T-helper 17 cell (primary cell): ENCODE measurements at places on chromosomes 13 and 19.

- H3K27me3 ChIP-seq = peaks cover 39% of the 10 kb centered on the region
- H3K4me3 ChIP-seq = no peak overlapping the region
- DNase-seq = no peak
- H3K36me3 ChIP-seq = no peaks in the 10 kb centered on the region
Measured at GRCh38 chr13:24038405-24038804, 122.1 kb upstream of the SPATA13 start.

- H3K4me1 ChIP-seq = peaks cover 38% of the 10 kb centered on the region
- H3K27ac ChIP-seq = peak overlapping the region; percentile 95
- no peaks in the 10 kb centered on the region for H3K27me3 ChIP-seq
- peaks cover 11% of the 10 kb centered on the region for H3K36me3 ChIP-seq
Measured at GRCh38 chr13:46126056-46126455, 21.2 kb upstream of the CPB2 start.

GRCh38 chr13:113971471-113972231 is 2.2 kb downstream of the C13orf46 start:
- H3K4me1 ChIP-seq = peaks cover 5% of the 10 kb centered on the region
- no peaks in the 10 kb centered on the region for H3K27me3 ChIP-seq
- H3K36me3 ChIP-seq = peaks cover 2% of the 10 kb centered on the region
- H3K4me3 ChIP-seq = no peak overlapping the region

DNA sequence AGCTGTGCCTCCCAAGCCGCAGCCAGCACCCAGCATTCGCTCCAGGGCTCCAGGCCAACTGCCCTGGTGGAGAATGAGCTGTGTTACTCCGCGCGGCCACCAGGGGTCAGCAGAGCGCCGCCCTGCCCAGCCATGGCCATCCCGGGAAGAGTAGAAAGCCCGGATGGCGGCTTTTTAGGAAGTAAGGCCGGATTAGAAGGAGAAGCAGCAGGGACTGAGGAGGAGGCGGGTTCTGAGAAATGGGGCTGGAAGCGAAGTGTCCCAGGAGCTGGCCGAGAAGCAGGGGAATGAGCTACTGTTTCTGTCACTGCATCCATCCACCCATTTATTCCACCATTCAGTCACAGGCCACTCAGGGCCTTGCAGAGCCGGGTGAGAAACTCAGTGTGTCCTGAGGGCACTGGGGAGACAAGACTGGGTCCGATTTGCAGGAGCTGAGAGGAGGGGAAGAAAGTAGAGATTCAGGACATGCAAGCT is 6.6 kb upstream of the NPAS1 start:
- peaks cover 10% of the 10 kb centered on the region for H3K27me3 ChIP-seq
- peak; percentile 54 for DNase-seq
- no peak overlapping the region for H3K4me3 ChIP-seq
- no peaks in the 10 kb centered on the region for H3K36me3 ChIP-seq
- peaks cover 11% of the 10 kb centered on the region for H3K4me1 ChIP-seq

DNA sequence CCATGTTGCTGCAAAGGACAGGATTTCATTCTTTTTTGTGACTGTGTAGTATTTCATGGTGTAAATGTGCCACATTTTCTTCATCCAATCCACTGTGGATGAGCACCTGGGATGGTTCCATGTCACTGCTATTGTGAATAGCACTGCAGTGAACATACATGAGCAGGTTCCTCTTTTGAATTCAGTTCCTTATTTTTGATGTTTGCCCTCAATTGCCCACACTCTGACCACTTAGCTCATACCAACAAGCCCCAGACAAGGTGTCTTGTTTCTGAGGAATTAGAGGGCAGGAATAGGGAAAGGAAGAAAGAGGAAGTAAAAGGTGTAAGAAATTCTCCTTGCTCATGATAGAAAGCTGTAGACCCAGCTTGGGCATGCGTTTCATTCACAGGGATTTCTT is 244.2 kb upstream of the ZNF507 start:
- H3K27ac ChIP-seq = no peak overlapping the region
- no peaks in the 10 kb centered on the region for H3K36me3 ChIP-seq
- no peak for DNase-seq

GRCh38 chr19:42121656-42122069 is 10.6 kb downstream of the POU2F2 start:
- H3K4me3 ChIP-seq = peak overlapping the region; percentile 82
- H3K4me1 ChIP-seq = peaks cover 44% of the 10 kb centered on the region
- peaks cover 4% of the 10 kb centered on the region for H3K36me3 ChIP-seq
- H3K27me3 ChIP-seq = no peaks in the 10 kb centered on the region
- DNase-seq = peak; percentile 56

- no peak overlapping the region for H3K4me3 ChIP-seq
- peaks cover 6% of the 10 kb centered on the region for H3K4me1 ChIP-seq
- peaks cover 24% of the 10 kb centered on the region for H3K27me3 ChIP-seq
- H3K27ac ChIP-seq = no peak overlapping the region
- no peak for DNase-seq
Measured at GRCh38 chr13:101614491-101614890, 162.0 kb downstream of the ITGBL1 start.

GRCh38 chr19:39677961-39678889 is 22.5 kb downstream of the LGALS16 start:
- peak overlapping the region; percentile 90 for H3K27ac ChIP-seq
- H3K27me3 ChIP-seq = no peaks in the 10 kb centered on the region
- H3K4me3 ChIP-seq = peak overlapping the region; percentile 81
- peaks cover 33% of the 10 kb centered on the region for H3K4me1 ChIP-seq
- no peaks in the 10 kb centered on the region for H3K36me3 ChIP-seq

DNA sequence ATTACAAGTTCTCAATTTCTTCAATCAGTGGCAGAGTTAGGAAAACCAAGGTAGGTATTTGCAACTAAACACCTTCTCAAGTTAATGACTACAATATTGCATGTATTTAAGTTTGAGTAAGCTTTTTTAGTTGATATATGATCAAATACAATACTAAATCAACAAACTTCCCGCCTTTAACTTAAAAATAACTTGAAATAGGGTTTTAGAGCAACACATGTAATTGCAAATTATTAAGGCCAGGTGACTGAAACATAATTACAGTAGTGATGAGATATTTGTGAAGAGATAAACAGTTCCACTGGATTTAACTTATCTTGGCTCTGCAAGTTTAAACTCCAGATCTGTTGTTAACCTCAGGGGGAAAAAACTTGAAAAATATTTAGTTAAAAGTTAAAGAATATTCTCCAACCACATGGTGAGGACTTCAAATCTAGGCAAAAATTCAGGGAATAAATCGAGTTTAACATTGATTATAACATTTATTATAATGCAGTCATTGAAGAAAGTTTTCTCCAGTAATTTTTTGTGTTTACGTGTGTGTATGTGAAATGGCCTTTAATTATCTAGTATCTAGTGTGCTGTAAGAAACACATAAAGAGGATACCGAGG is 3.6 kb downstream of the DACH1 start:
- no peak for DNase-seq
- peaks cover 6% of the 10 kb centered on the region for H3K4me1 ChIP-seq
- peaks cover 25% of the 10 kb centered on the region for H3K27me3 ChIP-seq
- no peak overlapping the region for H3K27ac ChIP-seq
- H3K36me3 ChIP-seq = peaks cover 3% of the 10 kb centered on the region

DNA sequence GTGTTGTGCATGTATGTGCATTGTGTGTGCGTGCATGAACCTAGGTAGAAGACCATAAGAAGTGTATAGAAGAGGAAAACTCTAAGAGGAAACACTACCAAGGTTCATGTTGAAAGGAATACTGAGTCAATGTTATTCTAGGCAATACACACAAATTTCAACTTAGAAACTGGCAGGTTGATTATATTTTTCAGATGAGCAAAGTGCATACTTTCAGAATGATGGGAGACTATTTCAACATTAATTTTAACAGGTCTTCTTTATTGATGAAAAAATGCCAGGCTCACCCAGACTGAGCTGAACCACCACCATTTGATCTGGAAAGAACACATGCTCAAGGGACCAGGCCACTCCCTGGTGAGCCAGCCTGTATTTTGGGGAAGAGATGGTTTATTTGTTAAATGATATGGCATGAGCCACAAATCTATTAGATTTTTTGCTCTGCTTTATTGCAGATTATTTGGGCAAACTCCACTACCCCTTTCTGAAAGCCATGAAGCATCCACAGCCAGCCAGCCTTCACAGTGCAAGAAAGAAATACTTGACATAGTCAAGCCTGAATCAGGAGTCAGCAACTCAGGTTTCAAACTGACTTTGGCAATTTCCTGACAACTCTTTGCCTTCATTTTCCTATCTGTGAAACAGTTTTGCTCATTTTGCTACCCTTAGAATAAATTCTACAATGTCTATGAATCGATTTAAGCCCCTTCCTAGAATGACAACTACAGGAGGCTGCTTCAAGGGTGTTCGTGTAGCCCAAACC is 368.9 kb downstream of the COG6 start:
- H3K36me3 ChIP-seq = no peaks in the 10 kb centered on the region
- no peak overlapping the region for H3K27ac ChIP-seq
- no peak for DNase-seq
- no peak overlapping the region for H3K4me3 ChIP-seq

DNA sequence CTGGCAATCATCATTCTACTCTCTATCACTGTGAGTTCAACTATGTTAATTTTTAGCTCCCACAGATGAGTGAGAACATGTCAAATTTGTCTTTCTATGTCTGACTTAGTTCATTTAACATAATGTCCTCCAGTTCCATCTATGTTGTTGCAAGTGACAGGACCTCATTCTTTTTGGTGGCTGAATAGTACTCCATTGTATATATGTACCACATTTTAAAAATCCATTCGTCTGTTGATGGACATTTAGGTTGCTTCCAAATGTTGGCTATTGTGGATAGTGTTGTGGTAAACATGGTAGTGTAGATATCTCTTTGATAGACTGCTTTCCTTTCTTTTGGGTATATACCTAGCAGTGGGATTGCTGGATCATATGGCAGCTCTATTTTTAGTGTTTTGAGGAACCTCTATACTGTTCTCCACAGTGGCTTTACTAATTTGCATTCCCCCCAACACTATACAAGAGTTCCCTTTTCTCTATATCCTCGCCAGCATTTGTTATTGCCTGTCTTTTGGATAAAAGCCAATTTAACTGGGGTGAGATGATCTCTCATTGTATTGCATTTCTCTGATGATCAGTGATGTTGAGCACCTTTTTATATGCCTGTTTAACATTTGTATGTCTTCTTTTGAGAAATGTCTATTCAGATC is 124.1 kb downstream of the PCCA start:
- H3K36me3 ChIP-seq = peaks cover 3% of the 10 kb centered on the region
- DNase-seq = no peak
- H3K27me3 ChIP-seq = no peaks in the 10 kb centered on the region
- H3K27ac ChIP-seq = no peak overlapping the region
- H3K4me3 ChIP-seq = no peak overlapping the region
- H3K4me1 ChIP-seq = peaks cover 3% of the 10 kb centered on the region

- DNase-seq = no peak
- H3K27me3 ChIP-seq = no peaks in the 10 kb centered on the region
- H3K4me3 ChIP-seq = peak overlapping the region; percentile 89
- peaks cover 43% of the 10 kb centered on the region for H3K4me1 ChIP-seq
- H3K27ac ChIP-seq = peak overlapping the region; percentile 96
Measured at GRCh38 chr19:800360-801029, 3.2 kb downstream of the PTBP1 start.

GRCh38 chr13:85698256-85698655 is 101.0 kb downstream of the SLITRK6 start:
- no peaks in the 10 kb centered on the region for H3K4me1 ChIP-seq
- H3K36me3 ChIP-seq = no peaks in the 10 kb centered on the region
- DNase-seq = no peak
- H3K4me3 ChIP-seq = no peak overlapping the region
- no peak overlapping the region for H3K27ac ChIP-seq
